ENCODE measurements at places on chromosomes 3 and 15. TPM values are rescaled to one million over a fixed set of nuclear protein-coding genes. Genes with fewer than 3 reads are reported as not detected.

ACAA1 gene
- 70.2 TPM for total RNA-seq

GRCh38 chr3:195043607-195044339, 227.2 kb downstream of the XXYLT1 start:
- DNase-seq = no peak

CCR3 gene
- total RNA-seq = not detected

- no peak for DNase-seq
These were observed 1.7 kb upstream of the GPR87 start for GRCh38 chr3:151318313-151318712.

DNA sequence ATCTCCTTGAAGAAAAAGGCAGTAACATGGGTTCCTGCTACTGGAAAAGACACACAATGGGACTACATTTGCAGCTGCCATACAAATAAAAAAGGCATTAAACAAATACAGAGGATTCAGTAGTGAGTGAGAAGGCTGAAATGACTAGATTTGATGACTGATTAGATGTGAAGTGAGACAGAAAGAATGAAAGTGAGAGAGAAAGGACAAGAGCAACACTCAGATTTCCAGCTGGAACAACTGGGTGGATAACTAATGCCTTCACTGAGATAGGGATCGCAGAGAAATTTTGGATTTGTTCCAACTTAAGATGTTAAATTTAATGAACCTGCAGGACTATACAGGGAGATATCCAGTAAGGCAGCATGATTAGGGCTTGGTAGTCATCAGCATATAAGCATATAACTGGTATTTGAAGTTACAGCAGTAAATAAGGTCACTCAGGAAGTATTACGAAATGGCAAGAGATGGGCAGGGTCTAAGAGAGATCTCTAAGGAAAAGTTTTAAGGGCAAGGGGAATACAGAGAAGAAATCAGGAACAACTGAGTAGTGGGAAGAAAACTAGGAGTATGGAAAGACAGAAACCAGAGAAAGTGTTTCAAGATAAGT, 8.2 kb downstream of the OSBPL11 start:
- DNase-seq = no peak

- no peak for DNase-seq
These were observed 74.9 kb downstream of the FAM43A start for GRCh38 chr3:194760494-194761137.

RHOV gene
- 0.50 TPM for total RNA-seq

FSIP1 gene
- total RNA-seq = 0.62 TPM

DNA sequence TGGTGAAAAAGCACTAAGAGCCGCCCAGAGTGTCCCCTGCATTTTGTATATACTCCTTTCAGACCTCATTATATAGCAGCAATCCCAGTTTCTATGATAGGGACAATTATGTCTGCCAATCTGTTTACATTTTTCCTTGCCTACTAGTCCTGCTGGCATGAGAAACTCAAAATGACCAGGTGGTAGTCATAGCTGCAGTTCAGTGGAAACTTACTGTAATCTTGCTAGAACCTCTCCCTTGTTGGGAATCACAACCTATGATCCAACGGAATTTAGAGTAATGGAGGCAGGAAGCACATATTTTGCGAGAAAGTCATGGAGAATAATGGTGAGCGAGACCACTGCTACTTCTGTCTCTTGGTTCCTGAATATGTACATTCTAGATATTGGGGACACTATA, 28.6 kb upstream of the MINAR1 start:
- no peak for DNase-seq

GRCh38 chr15:74892313-74892712, 2.5 kb downstream of the MPI start:
- DNase-seq = no peak

TAGLN3 gene
- total RNA-seq = 0.31 TPM

DNA sequence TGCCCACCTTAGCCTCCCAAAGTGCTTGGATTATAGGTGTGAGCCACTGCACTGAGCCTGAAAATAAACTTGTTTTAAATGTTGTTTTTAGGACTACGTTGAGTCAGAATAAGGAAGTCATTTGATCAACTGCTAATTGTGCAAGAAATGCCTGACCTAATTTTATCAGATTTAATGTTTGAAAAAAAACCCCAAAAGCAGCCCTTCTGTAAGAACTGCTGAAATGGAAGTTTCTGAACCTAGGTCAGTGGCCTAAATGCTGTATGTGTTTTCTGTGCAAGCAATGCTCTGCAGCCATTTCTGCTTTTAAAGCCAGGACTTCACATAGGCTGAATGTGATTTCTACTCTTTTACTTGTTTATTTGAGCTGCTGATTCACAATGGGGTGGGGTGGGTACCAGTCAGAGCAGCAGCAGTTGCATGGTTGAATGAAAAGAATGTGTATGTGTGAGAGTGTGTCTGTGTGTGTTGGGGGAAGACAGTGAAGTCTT, 6.6 kb downstream of the GPX1 start:
- no peak for DNase-seq

GRCh38 chr3:184058029-184058428, 5.2 kb downstream of the HTR3C start:
- DNase-seq = no peak

OIP5 gene
- 23.0 TPM for total RNA-seq

CHD2 gene
- total RNA-seq = 92.8 TPM

GRCh38 chr3:129195731-129196256, 12.1 kb upstream of the CNBP start:
- DNase-seq = no peak

PLXNB1 gene
- total RNA-seq = 1.6 TPM

GRCh38 chr15:67070150-67070549, 4.7 kb downstream of the SMAD3 start:
- DNase-seq = no peak

ASB14 gene
- total RNA-seq = not detected

GRCh38 chr3:159904455-159904854, 84.2 kb upstream of the IL12A start:
- DNase-seq = no peak

- no peak for DNase-seq
These were observed 105.3 kb upstream of the PEX5L start for GRCh38 chr3:180142041-180142440.

GABRR3 gene
- not detected for total RNA-seq

- DNase-seq = no peak
These were observed 103.9 kb upstream of the ROBO1 start for GRCh38 chr3:79871656-79872055.

ADAMTS7 gene
- total RNA-seq = 0.10 TPM

- no peak for DNase-seq
These were observed 183.6 kb downstream of the PEX5L start for GRCh38 chr3:179853176-179853575.

DNA sequence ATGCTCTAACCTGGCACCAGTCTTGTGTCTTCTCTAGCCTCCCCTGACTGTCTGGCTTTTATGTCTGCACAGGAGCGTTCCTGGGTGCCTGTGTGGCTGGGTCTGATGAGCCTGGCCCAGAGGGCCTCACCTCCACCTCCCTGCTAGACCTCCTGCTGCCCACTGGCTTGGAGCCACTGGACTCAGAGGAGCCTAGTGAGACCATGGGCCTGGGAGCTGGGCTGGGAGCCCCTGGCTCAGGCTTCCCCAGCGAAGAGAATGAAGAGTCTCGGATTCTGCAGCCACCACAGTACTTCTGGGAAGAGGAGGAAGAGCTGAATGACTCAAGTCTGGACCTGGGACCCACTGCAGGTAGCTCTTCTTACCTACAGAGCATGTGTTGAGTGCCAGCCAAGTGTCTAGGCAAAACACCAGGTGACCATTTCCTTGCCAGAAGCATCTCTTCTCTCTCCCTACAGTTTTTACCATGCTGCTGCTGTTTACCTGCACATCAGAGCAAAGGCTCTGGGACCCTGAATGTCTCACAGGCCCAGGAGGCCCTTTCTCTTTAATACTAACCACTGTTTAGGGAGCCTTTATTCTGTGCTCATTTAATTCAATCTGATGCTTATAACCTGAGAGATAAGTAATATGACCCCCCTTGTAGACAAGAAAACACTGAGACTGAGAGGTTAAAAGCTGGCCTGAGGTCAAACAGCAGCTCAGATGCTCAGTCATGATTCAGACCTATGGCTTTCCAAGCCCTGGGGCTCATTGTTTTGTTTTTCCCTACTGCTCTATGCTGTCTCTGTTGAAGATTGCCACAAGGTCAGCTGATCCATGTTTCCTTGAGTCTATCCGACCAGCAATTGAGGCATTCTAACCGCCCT, 10.4 kb downstream of the PODXL2 start:
- no peak for DNase-seq

- DNase-seq = no peak
These were observed 342.8 kb upstream of the IL12A start for GRCh38 chr3:159645874-159646273.

FBXW12 gene
- total RNA-seq = not detected

- no peak for DNase-seq
These were observed 107.8 kb downstream of the MBNL1 start for GRCh38 chr3:152376351-152377183.

GRCh38 chr15:38557921-38558320, 6.7 kb downstream of the RASGRP1 start:
- no peak for DNase-seq

IL16 gene
- total RNA-seq = 106 TPM

DNA sequence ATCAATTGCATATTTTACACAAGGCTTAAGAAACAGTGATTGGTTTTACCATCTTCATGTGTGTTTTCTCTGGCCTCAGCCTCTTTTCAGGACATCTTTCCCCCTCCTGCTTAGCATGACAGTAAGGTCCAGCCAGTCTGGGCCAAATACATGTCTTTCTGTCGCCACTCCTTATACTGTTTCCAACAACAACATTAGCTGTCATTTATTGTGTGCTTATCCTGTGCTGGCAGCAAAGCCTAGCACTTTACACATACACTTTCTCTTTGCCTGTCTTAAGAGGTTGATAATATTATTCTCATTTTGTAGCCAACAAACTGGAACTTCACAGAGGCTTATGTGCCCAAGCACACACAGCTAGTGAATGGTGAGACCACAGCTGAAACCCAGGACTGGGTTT, 37.8 kb downstream of the B3GALNT1 start:
- DNase-seq = no peak

MCTP2 gene
- 12.6 TPM for total RNA-seq

LIPC gene
- 1.8 TPM for total RNA-seq

DNA sequence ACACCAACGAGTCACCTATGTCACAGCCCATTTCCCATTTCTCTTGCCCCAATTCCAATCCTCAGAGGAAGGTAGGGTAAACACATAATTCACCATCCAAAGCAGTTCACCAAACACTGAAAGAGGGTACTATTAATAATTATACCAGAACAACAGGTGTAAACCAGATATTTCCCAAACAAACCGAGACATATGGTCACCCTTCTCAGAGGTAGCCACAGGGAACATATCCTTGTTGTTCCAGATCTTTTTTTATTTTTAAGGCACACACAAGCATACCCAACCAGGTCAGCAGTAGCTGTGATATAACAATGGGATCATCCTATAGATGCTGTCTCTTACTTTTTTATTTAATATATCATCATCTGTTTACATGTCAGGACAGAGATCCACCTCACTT, 24.7 kb downstream of the MAGI1 start:
- DNase-seq = no peak

- no peak for DNase-seq
These were observed 27.1 kb downstream of the DUOX1 start for GRCh38 chr15:45156744-45157455.
